SK-MEL-5 (cell line): ENCODE measurements at places on chromosomes 4 and X. TPM values are rescaled to one million over a fixed set of nuclear protein-coding genes. Genes with fewer than 3 reads are reported as not detected.

The TGIF2LX gene
- total RNA-seq: not detected in 2 replicates

The NEUROG2 gene
- 0.67 and 0.69 TPM in 2 replicates for total RNA-seq

The GSX2 gene
- total RNA-seq: not detected in 2 replicates

The CLDN34 gene
- total RNA-seq: not detected in 2 replicates

The TCEAL6 gene
- not detected in 2 replicates for total RNA-seq

The TMEM47 gene
- 0.16 and 0.45 TPM in 2 replicates for total RNA-seq

DNA sequence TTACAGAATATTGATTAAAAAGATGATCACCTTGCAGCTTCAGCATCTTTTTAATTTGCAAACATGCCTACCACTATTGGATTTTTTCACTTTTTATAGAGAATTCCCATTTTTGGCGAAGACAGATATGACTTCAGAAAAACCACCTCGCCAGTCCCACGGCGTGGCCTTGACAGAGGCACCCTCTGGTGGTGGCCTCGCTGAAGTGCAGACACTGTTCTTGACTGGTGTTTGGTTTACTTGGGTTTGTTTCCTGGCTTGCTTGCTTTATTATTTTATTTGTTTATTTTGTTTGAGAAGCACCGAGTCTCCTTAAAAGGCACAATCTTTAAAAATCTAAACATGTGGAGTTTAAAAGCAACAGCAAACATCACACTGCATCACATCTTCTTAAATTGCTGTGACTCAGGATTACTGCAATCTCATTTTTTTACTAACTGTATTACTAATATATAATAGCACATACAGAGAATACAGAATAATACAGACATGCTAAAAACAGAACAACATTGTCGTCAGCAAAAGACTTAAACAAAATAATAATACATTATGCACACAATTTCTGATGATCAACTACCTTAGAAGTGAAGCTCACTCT lies 13.1 kb upstream of the AMTN start:
- peak; percentile 59 for DNase-seq

DNA sequence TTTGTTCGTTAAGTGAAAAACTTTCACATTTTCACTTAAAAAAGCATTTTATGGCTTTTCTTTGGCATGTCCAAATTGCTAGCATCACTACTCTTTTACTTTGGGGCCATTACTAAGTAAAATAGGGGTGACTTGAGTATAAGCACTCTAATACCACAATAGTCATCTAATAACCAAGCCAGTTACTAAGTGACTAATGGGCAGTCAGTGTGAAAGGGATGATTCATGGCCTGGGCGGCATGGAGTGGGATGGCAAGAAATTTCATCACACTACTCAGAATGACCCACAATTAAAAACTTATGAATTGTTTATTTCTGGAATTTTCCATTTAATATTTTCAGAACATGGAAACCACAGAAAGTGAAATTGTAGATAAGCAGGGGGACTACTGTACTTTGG lies 60.9 kb downstream of the BMP15 start:
- no peak for DNase-seq

DNA sequence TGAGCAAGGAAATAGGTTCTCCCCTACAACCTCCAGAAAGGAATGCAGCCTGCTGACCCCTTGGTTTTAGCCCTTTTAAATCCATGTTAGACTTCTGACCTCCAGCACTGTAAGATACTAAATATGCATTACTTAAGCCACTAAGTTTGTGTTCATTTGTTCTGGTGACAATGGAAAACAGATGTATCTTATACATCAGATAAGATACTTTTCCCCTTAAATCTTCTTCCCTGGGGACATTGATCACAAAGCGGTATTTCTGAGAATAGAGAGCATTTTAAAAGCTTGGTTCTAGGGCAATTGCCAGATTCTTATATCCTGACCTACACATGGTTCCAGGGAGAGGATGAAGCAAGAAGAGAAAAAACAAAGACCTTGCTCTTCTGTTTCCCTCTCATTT lies 6.5 kb upstream of the TMEM184C start:
- no peak for DNase-seq

DNA sequence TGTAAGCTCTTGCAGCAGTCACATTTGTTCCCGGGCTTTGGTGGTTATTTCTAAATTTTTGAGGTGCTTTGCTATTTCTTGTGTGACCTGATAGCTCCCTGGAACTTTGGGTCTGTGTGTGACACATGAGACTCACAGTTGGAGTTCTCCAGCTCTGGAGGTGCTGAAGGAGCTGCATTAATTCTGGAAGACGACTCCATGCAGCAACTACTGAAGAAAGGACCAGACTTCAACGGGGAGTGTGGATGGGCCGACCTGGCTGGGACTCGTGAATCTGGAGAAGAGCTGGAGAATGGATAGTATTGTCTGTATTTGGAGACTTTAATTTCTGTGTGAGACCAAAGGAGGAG lies 1.5 kb downstream of the MRFAP1 start:
- DNase-seq: no peak

DNA sequence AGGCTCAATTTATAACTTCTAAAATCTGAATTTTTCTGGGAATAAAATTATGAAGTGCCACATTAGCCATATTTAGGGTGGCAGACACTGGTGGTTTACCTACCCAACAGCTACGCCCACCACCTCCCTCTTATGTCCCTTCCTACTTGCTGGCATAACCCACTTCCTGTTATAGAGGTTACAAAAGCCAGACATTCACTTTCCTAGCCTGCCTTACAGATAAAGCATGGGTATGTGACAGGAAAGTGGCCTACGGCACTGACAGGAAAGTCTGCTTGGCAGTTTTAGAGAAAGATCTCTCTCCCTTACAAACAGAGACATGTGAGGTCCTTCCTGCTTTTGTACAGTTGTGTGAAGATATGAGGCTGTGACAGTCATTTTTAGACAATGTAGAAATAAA lies 12.4 kb downstream of the DDX53 start:
- DNase-seq: no peak

DNA sequence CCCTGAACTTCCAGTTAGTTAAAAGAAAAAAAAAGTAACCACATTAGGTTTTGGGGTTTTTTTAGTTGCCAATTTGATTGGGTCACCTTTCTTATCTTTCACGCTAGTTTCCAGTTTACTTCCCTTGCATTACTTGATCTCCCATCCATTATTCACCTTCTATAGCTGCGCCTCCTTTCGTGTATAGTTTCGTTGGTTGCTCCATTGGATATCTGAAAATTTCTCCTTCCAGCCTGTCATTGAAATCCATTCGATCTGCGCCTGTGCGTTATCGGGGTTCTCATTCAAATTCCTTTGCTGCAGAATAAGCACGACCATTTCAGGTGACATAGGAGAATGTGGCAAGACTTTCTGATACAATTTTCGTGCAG lies 764 bp downstream of the TRAPPC11 start:
- no peak for DNase-seq

- DNase-seq: no peak
These were observed 222.6 kb upstream of the INTU start for GRCh38 chr4:127410201-127410600.

- DNase-seq: no peak
These were observed 208.7 kb downstream of the CBLL2 start for GRCh38 chrX:22481436-22481835.

GRCh38 chrX:72003811-72004750 lies 93.4 kb downstream of the NHSL2 start:
- peak; percentile 2 for DNase-seq

GRCh38 chrX:6965729-6966128 lies 181.8 kb upstream of the STS start:
- no peak for DNase-seq

DNA sequence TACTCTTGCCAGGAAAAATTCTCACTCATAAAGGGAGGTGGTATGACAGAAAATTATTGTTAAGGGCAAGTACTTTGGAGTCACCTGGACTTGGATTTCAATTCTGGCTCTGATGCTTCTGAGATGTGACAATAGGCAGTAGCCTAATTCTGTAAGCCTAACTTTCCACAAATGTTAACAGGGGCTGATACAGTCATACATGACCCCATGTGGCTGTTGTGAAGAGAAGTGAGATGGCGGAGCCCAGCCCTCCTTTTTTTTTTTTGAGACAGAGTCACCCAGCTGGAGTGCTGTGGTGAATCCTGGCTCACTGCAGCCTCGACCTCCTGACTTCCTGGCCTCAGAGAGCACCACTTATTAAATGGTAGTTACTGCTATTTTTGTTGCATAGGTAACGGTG lies 54.4 kb upstream of the IRF2 start:
- no peak for DNase-seq

GRCh38 chrX:110825972-110826371 lies 30.4 kb upstream of the CHRDL1 start:
- DNase-seq: no peak

GRCh38 chrX:43559644-43560043 lies 96.5 kb upstream of the MAOA start:
- peak; percentile 56 for DNase-seq

DNA sequence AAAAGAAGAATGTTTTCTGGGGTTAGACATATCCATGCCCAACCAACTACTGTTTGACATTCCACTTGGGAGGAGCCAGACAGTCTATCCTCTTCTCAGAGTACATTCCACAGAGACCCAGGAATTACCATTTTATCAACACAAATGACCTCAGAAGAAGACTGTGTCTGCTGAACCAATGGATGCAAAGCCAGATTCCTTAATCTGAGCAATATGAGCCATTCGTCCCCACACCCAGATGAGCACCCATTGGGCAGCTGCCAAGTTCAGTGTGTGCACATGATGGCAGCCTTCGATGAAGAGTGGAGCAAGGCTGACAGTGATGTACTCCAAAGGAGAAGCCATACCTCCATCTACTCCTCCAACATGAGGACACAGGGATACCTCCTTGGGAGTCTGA lies 111.3 kb downstream of the ZNF674 start:
- no peak for DNase-seq

GRCh38 chr4:83231620-83232076 lies 53.0 kb downstream of the COQ2 start:
- DNase-seq: no peak

DNA sequence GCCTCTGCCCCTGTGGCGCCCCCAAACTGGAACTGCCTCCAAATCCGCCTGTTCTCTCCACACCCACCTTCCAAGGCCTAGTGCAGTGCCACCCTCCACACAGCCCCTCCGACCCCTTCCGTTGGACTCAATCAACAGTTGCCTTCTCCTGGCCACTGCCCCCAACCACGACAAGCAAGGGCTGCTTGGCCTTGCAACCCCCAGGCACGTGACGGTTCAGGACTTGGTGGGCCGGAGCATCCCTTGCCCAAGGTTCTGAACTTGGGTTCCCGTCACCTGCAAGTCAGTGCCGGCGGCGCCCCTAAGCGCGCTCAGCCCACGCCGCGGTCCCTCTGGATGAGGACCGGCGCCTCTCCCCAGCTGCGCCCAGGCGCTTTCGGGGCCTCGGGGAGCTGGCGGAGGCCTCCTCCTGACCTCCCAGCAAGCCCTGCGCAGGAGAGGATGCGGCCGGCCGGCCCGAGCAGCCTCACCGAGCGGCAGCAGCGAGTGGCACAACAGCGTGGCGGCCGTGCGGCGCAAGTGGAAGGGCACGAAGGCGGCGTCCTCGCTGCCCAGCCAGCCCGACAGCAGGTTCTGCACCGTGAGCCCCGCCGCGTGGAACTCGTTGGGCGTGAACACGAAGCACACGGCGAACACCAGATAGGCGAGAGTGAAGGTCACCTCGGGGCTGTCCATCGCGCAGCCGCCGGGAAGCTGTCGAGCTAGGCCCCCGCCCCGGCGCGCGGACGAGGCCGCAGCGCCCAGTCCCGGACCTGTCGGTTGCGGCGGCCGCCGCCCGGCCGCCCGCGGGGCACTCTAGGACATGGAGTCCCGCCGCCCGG lies 750 bp downstream of the TMEM129 start:
- no peak for DNase-seq

- DNase-seq: no peak
These were observed 117.5 kb downstream of the DNAAF6 start for GRCh38 chrX:107323786-107324492.

GRCh38 chrX:153441981-153442380 lies 3.9 kb downstream of the TREX2 start:
- DNase-seq: no peak

- DNase-seq: no peak
These were observed 69.8 kb downstream of the FHDC1 start for GRCh38 chr4:153005899-153006381.

DNA sequence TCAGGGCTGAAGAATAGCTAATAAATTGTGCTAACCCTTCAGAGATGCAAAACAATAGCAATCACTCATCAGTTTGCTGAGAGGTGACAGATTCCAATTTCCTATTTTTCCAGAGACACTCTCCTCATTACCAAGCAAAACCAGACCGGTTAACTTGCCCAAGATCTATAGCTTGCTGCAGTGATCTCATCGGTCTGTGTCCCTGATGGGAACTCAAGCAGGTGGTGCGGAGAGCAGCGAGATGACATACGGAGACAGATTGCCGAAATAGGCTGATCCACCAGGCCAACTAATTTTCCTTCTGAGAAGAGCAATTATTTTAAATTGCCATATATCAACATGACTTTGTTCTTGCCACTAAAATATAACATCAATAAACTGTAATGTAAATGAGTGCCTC lies 10.5 kb upstream of the DCHS2 start:
- no peak for DNase-seq

DNA sequence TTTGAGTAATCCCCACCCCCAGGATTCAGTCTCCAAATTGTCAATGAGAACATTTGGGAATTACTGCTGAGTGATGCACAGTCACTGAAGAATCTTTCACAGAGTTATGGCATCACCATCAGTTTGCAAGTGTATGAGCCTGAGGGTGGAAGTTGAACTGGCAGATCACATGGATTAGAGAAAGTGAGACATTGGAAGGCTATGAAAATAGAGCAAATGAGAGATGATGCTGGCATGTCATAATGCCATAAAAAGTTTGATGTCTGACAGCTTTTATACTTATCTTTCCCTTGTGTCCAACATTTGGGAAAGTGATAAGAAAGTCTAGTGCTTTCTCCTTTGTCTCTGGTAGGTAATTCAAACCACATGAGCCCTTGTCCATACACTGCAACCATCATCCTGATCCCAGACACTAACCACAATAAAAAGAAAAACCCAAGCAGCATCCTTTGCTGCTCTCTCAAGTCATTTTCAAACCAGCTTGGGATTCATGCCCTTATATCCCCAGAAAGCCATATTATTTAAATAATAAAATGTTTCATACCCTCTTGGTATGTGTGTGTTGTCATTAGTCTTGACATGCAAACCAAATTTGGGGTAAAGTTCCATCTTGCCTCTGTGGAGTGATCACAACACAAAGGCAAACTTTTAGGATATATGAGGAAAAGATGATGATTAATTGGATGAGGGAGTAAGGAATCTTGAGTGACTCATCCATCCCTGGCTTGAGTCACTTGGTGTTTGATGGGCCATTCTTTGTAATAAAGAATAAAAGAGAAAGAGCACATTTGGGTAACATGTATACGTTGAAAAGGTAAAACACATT lies 438.9 kb downstream of the GRXCR1 start:
- no peak for DNase-seq
